ENCODE measurements at places on chromosomes 6 and 20. TPM values are rescaled to one million over a fixed set of nuclear protein-coding genes. Genes with fewer than 3 reads are reported as not detected.

SLC22A2 gene
- total RNA-seq: 0.23 TPM

BNIP5 gene
- total RNA-seq: not detected

FOXA2 gene
- not detected for total RNA-seq

MUCL3 gene
- not detected for total RNA-seq

MACROD2 gene
- 1.8 TPM for total RNA-seq

ADTRP gene
- total RNA-seq: 4.9 TPM

SLC32A1 gene
- not detected for total RNA-seq

REM1 gene
- not detected for total RNA-seq

RSPO3 gene
- total RNA-seq: 1.2 TPM

NAA20 gene
- total RNA-seq: 33.3 TPM

OOEP gene
- total RNA-seq: not detected

LTB gene
- total RNA-seq: not detected
